Stimulated activated CD8-positive, alpha-beta memory T cell treated with anti-CD3 and anti-CD28 coated beads, Interleukin-4, amount 100 ng/mL, for 24 hours (primary cell): ENCODE measurements at places on chromosomes 13 and 19.
A peak's percentile ranks its signal among the peaks of the same experiment; 100 is the strongest.

DNA sequence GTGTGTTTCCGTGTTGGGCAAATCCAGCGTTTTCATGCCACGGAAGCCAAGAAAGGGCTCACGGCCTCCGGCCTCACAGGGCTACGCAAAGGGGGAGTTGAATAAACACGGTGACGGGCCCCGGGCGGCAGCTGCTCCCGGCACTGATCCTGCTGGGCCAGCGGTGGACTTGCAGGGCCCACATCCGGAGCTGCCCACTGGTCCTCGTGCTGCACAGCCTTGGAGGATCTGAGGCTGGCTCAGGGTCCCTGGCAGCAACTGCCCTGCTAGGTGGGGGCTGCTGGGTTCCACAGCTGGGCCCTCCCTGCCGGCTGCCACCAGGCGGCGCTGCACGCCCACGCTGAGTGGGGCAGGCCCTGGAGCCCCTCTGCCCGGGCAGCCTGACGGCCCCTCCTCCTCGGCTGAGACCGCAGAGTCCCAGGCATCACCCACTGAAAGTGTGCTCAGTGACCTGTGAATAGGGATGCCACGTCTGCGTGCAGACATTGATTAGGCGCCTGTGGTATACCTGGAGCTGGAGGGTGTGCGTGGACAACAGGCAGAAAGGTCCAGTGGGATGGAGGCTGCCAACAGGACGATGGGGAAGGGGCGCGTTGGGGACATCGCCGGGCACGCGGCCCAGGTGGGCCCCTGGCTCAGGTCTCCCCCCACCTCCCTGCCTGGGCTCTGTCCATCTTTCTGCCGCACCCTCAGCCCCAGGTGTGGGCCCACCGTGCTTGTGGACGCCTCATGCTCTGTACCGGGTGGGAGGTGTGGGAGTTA, 5.3 kb upstream of the HCN2 start:
- peak; percentile 46 for DNase-seq

DNA sequence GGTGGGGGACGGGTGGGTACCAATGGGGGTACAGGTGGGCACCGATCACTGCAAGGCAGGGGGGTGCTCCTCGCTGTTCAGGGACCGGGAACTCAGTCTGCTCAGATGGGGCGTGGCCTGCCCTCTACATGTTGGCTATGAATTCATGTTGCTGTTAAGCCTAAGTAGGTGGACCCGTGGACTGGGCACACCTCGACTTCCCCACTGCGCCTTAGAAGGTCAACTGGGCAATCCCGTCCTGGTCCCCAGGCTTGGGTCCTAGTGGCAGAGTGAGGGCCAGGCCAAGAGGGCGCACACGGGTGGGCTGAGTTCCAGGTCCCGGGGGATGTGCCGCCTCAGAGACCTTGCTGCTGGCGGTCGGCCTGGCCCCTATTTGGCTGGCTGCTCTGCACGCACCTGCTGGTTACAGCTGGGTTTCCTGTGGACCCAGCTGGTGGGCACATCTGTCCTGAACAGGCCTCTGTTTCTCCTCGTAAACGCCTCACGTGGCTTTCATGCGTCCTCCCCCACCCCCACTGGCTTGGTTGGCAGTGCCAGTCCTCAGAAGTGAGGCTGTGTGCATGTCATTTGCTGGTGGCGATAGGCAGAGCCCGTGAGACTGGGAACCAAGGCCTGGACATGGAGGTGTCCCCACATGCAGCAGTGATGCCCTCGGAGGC, 13.5 kb upstream of the ZNF554 start:
- DNase-seq: no peak

DNA sequence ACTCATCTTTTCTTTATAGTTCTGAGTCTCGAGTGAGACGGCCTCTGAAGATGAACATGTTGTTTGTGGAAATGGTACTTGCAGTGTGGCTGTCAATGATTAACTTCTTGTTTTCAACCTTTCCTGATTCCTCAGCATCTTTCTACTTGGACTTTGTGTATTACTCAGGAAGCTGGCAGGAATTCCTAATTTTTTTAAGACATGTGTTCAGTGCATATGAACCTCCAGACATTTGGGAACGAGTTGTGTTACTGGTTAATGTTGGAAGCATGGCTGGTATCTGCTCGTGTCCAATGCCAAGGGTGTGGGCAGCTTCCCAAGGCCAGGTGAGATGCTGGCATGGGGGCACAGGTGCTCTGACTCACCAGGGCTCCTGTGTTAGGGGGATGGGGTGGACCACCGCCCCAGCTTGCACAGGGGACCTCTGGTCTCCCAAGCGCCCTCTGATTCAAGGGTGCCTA, 61.1 kb upstream of the MCF2L start:
- DNase-seq: no peak

GRCh38 chr13:59542303-59542702, 621.4 kb downstream of the DIAPH3 start:
- no peak for DNase-seq

- DNase-seq: no peak
Measured at GRCh38 chr19:10497371-10497770, 5.8 kb downstream of the KEAP1 start.

DNA sequence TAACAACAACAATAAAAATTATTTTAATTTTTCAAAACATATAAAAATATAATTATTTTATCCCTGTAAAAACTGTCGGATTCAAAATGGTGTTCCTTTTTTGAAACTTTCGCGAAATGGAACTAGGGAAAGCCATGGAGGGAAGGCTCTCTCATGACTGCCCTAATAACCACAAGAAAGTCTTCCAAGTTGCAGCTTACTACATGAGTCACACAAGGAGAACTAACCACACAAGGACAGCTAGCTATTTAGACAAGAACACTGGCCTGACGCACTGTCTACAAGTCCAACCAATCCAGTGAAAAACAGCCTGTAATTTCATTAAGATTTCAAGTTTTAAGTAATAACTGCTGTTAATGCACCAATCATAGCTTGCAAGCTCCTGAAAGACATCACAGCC, 319.2 kb upstream of the PCDH9 start:
- DNase-seq: no peak
